ENCODE measurements at places on chromosomes 12 and 14. TPM values are rescaled to one million over a fixed set of nuclear protein-coding genes. Genes with fewer than 3 reads are reported as not detected.
A peak's percentile ranks its signal among the peaks of the same experiment; 100 is the strongest.

ITGA7 gene
- 18.0 TPM for polyA plus RNA-seq

PPP1R36 gene
- 0.26 TPM for polyA plus RNA-seq

TAS2R9 gene
- polyA plus RNA-seq, result not detected

HOXC6 gene
- not detected for polyA plus RNA-seq

- no peak overlapping the region for H3K4me3 ChIP-seq
- no peaks in the 10 kb centered on the region for H3K36me3 ChIP-seq
- no peak overlapping the region for H3K27ac ChIP-seq
- no peaks in the 10 kb centered on the region for H3K27me3 ChIP-seq
These were observed 58.1 kb downstream of the TRHDE start for GRCh38 chr12:72330301-72330700.

- H3K4me1 ChIP-seq, result no peaks in the 10 kb centered on the region
- H3K36me3 ChIP-seq, result no peaks in the 10 kb centered on the region
- H3K27me3 ChIP-seq, result no peaks in the 10 kb centered on the region
- no peak overlapping the region for H3K27ac ChIP-seq
- no peak for DNase-seq
- H3K4me3 ChIP-seq, result no peak overlapping the region
These were observed 168.6 kb upstream of the ABCD2 start for GRCh38 chr12:39788239-39788638.

- H3K27me3 ChIP-seq, result no peaks in the 10 kb centered on the region
- H3K4me3 ChIP-seq, result no peak overlapping the region
- no peak for DNase-seq
- H3K27ac ChIP-seq, result no peak overlapping the region
- no peaks in the 10 kb centered on the region for H3K36me3 ChIP-seq
These were observed 221.5 kb downstream of the ERC1 start for GRCh38 chr12:1212526-1212925.

GRCh38 chr14:30638926-30639325, 16.8 kb downstream of the SCFD1 start:
- no peak overlapping the region for H3K4me3 ChIP-seq
- H3K36me3 ChIP-seq, result peaks cover 27% of the 10 kb centered on the region
- DNase-seq, result no peak

DNA sequence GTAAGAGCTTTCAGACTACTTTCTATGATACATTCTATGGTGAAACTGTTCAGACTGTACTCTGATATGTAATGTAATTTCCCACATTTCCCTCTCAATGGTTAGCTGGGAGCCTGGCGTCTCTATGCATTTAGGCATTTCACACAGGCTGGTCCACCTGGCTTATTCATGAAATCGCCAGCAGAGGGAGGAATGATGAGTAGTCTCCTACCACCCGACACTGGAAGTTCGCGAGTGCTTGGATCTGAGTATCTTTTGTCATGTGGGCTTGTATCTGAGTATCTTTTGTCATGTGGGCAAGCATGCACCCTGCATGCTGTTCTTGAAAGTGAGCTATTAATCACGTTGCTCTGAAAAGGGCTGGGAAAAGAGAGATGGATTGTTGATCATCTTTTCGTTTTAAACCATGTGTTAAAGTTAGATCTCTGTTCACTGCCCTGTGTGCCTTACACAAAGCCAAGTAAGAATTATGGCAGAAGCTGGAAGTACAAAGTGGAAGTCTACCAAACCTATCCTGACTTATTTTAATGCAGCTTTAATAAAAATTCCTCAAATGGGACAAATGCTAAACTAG, 235.0 kb downstream of the ATP23 start:
- no peak overlapping the region for H3K27ac ChIP-seq
- H3K4me1 ChIP-seq, result no peaks in the 10 kb centered on the region
- H3K4me3 ChIP-seq, result no peak overlapping the region
- no peaks in the 10 kb centered on the region for H3K36me3 ChIP-seq
- H3K27me3 ChIP-seq, result peaks cover 10% of the 10 kb centered on the region

DNA sequence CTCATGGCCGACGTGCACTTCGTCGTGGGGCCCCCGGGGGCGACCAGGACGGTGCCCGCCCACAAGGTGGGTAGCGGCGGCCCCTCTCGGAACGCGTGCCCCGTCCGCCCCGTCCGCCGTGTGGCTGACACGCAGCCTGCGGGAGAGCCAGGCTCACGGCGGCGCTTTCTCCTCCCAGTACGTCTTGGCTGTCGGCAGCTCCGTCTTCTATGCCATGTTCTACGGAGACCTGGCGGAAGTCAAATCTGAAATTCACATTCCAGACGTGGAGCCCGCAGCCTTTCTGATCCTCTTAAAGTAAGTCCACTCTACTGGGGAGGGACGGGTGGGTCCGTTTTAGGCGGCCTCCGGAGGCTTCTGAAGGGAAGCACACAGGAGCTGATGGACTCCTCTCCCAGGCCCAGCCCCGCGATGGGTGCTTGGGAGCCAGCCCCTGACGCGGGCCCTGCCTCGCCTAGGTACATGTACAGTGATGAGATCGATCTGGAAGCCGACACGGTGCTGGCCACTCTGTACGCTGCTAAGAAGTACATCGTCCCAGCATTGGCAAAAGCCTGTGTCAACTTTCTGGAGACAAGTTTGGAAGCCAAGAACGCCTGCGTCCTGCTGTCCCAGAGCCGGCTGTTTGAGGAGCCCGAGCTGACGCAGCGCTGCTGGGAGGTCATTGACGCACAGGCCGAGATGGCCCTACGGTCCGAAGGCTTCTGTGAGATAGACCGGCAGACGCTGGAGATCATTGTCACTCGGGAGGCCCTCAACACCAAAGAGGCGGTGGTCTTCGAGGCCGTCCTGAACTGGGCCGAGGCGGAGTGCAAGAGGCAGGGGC, 1.1 kb downstream of the BTBD6 start:
- no peaks in the 10 kb centered on the region for H3K27me3 ChIP-seq
- no peak for DNase-seq
- H3K27ac ChIP-seq, result peak overlapping the region; percentile 89
- H3K4me3 ChIP-seq, result peak overlapping the region; percentile 50
- peaks cover 29% of the 10 kb centered on the region for H3K4me1 ChIP-seq

DNA sequence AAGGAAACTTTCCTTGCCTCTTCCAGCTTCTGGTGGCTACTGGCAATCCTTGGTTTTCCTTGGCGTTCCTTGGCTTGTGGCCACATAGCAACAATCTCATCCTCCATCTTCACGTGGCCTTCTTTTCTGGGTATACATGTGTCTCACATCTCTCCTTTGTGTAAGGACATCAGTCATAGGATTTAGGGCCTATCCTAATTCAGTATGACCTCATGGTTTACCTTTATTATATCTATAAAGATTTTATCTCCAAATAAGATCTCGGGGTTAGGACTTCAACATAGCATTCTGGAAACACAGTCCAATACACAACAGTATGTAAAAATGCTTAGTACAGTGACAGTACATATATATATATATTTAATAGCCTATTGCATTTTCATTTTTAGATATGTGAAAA, 58.4 kb upstream of the LRIG3 start:
- H3K27ac ChIP-seq, result no peak overlapping the region
- H3K27me3 ChIP-seq, result no peaks in the 10 kb centered on the region
- no peak for DNase-seq
- H3K4me1 ChIP-seq, result no peaks in the 10 kb centered on the region
- no peaks in the 10 kb centered on the region for H3K36me3 ChIP-seq

DNA sequence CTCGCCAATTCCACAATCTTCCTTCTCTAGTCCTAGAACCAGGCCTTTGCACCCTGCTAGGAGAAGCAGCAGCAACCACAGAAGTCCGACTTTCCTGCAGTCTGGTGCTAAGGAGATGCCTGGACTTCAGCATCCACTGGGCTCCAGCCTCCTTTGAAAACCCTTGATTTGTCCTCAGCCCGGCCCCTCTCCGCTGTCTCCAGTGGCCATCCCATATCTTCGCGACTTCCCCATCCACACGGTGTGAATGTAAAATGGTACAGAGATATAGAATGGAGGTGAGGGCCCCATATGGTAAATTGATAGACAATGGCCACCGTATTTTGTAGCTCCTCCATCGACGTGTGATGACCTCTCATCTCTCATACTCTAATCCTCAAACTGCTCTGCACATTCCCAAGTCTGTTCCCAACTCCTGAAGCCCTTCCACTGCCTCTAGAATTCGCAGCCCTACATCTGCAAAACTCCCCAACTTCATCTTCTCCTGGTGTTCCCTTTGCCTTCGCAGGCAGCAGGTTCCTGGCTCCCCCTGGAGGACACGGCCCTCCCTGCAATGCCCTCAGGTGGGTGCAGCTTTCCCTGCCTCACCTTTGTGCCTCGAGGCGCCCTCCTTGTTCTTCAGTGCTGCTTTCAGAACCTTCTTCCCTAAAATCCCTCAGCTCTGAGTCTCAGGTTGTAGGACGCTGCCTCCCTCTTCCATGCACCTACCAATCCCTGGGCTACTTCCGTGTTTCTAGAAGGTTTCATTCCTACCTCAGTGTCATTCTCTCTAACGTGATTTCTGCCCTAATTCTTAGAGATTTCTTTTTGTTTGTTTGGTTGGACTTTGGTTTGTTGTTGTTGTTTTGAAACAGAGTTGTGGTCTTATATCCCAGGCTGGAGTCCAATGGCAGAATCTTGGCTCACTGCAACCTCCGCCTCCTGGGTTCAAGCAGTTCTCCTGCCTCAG, 36.7 kb downstream of the TMBIM6 start:
- peak; percentile 88 for DNase-seq
- H3K4me1 ChIP-seq, result peaks cover 8% of the 10 kb centered on the region
- no peaks in the 10 kb centered on the region for H3K36me3 ChIP-seq
- H3K27ac ChIP-seq, result no peak overlapping the region
- peaks cover 10% of the 10 kb centered on the region for H3K27me3 ChIP-seq
- no peak overlapping the region for H3K4me3 ChIP-seq
